ENCODE measurements at places on chromosomes 13 and 19.

GRCh38 chr13:90995614-90996013 lies 351.9 kb upstream of the MIR17HG start:
- no peak for DNase-seq

- no peak for DNase-seq
These were observed 1464.3 kb downstream of the UQCRFS1 start for GRCh38 chr19:27748551-27749152.

DNA sequence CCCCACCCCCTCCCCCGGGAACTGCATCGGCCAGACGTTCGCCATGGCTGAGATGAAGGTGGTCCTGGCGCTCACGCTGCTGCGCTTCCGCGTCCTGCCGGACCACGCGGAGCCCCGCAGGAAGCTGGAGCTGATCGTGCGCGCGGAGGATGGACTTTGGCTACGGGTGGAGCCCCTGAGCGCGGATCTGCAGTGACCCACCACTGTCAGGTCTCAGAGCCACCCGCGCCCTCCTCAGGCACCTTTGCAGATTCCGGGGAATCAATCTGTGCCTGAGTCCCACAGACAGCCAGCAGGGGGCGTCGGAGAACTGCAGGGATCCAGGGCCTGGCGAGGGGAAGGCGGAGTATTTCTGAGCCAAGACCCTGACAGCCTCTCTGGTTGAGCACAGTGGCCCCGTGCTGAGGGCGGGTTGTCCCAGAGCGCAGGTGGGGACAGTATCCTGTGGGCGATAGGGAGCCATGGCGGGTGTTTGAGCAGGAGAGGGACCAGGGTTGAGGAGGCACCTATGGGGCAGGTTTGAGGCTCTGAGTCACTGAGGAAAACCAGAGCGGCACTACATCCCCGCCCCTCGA lies 30.4 kb upstream of the CYP4F8 start:
- peak; percentile 61 for DNase-seq

DNA sequence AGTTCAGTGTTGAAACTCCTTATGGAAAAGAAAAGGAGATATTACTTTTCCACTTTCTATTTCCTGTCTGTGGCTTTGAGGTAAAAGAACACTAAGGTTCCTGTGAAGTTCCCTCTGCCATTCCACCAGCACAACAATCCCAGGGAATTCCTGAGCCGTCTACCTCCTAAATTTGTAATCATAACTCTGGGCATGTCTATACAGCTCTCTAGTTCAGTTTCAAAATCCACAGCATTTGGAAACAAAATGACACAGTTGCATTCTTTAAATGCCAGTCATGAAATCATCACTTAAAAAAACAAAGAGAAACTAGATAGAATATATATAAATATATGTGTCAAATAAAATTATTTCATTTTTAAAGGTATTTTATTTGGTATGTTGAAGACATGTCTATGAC lies 9.0 kb upstream of the THSD1 start:
- DNase-seq: no peak

- DNase-seq: peak; percentile 17
These were observed 657 bp downstream of the PLIN3 start for GRCh38 chr19:4866595-4867424.

- DNase-seq: no peak
These were observed 692.6 kb upstream of the SLITRK1 start for GRCh38 chr13:84574851-84575250.

DNA sequence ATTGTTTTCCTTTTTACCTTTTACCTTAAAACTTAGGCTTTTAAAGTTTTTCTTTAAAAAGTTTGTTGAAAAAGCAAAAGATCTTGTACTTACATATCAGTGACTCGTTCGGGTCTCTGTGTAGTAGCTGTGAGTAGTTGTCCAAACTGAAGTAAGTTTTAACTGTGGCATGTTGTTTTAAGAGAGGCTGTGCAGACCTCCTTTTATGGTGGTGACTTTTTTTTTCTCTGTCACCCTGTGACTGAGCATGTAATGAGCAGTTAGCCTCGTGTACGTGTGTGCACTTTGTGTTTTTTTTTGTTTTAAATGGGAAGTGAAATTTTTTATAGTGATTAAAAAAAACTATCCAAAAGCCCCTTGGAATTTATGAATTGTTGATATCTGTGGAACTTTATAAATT lies at the start of gene GPR183:
Gene GPR183 (minus strand): TSS at position 153 of the 400 bp plus-strand sequence. CDS start 11,254 bp downstream, outside the sequence.
- DNase-seq: peak; percentile 80

GRCh38 chr13:97245011-97245410 lies 22.9 kb downstream of the MBNL2 start:
- DNase-seq: no peak

GRCh38 chr13:50153876-50154275 lies 138.6 kb downstream of the KCNRG start:
- DNase-seq: no peak

DNA sequence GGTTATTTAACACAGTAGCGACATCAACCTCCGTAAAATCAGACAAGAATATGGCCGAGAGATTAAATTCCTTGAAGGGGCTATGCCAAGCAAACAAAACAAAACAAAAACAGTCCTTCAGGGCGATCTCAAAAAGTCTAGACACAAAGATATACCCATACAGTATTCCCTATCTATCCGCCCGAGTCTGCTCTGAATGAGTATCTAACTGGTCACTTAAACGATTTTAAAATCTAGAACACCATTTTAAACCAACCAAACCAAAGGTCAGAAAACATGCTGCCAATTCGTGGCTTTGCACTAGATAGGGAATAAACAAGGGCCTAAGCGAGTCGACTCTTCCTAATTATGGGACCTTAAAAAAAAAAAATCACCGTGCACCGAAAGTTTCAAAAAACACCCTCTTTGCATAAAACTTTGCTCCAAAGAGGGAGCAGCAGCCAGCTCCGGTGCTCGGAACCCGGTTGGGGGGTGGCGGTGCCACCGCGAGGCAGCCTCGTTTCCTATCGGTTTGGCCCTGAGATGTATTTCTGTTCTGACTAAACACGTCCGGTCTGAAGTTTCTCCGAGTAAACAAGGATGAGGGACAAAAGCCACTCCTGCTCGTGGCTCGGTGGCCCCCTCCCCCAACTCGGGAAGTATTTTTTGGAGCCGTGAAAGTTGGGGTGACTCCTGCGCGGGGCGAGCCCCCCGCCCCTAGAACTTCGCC lies 1.8 kb downstream of the HMGB1 start:
- peak; percentile 73 for DNase-seq

DNA sequence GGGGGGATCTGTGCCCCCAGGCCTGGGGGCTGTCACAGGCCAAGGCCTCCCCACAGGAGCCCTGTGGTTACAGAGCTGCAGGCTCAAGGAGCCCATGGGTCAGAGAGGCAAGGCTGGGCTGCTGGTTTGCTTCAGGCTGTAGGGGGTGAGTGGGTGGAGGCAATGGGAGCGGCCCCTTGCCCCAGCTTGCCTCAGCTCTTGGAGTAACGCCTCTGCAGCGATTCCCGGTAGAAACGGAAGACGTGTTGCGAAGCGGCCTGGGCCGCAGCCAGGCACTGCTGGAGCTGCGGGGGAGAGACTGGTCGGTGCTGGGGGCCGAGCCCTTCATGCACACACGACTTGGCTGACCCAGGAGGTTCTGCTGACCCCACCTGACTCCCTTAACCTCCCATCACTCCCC lies 10.1 kb downstream of the TMEM91 start:
- DNase-seq: no peak

DNA sequence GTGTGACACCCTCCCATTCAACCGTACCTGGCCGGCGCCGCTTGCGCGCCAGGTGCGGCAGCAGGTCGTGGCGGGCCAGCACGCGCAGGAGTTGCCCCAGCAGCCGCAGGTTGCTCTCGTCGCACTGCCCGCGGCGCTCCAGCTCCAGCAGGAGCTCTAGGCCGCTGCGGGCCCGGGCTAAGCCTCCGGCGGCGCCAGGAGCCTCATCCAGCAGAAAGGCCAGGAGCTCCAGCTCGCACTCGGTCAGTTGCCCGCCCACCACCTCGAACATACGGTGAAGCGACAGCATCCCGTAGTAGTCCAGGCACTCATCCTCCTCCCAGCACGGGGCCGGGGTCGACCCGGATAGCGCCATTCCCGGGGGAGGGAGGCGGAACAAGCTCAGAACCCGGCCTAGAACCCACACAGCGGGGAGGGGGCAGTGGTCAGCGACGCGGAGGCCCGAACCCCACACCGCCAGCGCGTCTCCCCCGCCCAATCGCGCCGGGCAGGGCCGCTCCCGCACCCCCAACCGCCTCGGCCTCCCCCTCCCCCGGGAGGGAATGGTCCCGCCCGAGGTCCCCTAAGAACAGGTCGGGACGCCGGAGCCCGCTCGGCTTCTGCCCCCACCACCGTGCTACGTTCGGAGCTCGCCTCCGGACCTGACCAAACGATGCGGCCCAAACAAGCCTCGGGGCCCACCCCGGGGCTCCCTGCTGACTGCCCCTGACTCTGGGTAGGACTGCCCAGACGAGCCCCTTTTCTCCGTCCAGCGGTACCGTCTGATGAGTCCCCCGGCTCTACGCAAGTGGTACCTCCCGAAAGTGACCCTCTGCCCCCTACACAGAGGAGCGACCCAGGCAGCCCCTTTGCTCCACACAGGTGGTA lies 591 bp downstream of the DEDD2 start:
- DNase-seq: no peak

DNA sequence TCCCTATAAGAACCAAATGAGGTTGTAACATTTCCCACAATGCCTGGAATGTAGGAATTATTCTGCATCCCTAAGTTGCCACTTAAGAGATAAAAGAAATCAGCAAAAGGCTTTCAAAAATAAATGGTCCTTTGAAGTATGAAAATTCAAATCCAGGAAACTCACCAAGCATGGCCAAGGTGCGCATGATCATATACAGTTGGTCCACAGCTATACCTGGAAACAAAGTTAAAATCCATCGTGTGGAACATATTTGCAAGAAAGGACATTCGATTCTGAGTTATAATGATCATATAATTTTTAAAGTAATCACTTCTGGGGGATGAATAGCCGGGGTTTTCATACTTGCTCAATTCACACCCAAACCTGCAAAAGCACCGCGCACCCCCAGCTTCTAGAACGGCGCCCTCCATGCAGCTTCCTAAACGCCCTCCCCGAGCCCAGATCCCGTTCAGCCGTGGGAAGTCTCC lies 525 bp downstream of the CARS2 start:
- DNase-seq: no peak

DNA sequence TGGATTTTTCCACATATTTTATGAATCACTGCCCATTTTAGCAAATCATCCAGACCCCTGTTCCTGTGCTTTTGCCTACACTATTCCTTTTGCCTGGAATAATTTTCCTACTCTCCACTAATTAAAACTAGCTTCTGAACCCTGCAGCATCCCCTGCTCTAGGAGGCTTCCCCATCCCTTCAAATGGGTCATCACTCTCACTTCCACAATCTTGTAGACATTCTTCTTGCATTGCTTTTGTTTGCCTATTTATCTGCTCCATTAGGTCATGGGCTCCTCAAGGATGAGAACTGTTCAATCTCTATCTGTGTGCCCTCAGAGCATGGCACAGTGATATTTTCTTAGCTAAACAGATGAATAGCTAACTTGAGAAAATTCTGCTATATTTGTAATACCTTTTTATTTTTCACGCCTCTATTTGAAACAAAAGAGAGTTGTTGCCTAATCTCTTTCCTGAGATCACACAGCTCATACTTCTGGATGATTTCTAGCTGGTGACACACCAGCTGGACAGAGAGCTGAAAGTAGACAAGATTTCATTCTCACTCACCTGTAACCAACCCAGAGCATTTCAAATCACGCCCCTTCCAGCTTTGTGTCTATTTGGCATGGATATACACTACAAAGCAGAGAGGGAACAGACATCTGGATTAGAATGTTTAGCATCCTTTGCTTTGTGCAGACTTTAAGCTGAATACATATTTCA lies 466.0 kb downstream of the FOXO1 start:
- no peak for DNase-seq

DNA sequence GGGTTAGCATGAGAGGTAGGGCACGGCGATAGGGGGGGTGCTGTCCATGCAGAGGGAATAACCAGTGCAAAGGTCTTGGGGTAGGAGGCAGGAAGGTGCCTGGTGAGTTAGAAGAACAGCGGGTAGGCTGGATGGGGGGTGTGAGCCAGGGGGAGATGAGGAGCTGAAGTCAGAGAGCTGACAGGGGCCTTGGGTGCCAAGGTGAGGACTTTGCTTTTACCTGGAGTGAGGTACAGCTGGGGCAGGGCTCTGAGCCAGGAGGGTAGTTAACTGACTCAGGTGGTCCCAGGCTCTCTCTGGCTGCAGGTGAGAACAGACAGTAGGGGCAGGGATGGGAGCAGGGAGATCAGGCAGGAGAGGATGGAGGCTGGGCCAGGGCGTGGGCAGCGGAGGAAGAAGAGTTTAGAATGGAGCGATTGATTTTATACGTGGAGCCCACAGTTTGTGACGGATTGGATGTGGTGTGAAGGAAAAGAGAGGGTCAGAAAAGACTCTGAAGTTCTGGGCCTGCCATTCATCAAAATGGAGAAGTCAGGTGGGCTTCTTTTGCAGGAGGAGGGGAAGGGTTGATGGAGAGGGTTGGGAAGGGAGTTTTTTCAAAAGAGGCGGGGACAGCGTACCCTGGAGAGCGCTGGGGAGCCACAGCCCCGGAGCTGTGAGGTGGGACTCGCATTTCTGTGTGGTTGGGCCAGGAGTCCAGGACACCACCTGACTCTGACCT lies 1.2 kb upstream of the GRAMD1A start:
- no peak for DNase-seq

DNA sequence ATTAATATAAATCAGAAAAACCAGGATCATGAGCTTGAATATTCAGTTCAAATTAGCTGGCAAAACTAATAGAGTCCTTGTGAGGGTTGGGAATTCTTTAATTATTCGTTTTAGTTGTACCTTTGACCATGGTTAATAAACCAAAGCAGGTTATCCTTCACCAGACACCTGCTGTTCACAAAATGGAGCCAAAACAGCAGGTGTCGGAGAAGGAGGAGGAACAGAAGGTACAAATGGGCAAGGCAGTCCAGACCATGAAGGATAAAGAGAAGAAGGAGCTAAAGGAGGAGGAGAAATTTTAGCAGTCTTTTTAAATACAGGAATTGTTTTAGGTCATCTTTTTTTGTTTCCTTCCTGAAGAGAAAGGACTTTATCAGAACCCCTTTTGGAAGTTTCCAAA lies 106.1 kb downstream of the NHLRC3 start:
- DNase-seq: no peak

DNA sequence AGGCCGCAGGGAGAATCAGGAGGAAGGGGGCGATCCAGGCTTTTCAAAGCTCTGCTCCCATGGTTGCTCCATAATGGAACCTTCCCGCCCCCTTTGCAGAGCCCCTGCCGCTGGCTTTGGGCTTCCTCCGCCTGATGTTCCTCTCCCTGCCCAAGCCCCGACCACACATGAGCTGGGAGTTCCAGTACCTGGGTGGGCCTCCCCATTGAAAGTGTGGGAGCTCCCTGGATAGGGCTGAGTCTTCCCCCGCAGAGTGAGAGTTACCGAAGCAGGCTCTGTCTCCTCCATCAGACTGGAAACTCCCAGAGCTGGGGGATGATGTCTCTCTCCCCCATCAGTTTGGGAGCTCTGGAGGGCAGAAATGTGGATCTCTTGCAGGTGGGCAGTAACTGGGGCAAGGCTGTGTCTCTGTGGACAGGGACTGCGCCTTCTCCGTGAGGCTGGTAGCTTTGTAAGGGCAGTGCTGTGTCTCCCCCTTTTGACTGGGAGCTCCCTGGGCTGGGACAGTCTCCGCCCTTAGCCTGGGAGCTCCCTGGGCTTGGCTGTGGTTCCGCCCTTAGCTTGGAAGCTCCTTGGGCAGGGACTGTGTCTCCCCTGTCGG lies 722 bp downstream of the DCAF15 start:
- no peak for DNase-seq
